ENCODE measurements at places on chromosomes 4 and X.
A peak's percentile ranks its signal among the peaks of the same experiment; 100 is the strongest.

DNA sequence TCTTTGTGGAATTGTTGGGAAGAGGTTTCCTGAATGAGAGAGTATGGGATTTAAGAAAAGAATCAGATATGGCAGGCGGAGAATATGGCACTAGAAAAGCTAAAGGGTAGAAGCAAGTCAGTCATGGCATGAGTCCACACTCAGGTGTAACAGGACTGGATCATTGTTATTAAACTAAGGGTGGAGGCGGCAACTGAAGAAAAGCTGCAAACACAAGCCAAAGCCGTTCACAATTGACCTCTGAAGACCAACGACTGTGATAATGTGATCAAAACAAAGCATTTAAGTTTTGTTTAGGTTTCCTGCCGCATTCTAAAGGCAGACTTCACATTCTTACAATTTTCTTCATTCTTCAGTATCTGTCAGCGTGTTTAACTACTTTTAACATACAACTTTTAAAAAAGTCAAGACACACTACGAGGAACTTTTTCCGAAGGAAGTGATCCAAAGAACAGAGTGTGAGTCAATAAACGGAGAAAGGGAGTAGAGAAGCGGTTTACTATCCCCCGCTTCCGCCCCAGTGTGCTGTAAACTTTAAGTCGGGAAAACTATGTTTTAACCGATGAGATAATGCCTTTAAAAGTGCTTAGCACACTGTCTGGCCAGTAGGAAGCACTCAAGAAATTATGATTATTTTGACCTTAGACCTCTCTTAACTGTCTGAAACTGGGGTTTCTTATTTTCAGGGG, 909 bp upstream of the SLAIN2 start:
- no peak for DNase-seq

- no peak for DNase-seq
Observed at GRCh38 chrX:148310426-148311165, 189.8 kb upstream of the AFF2 start.

GRCh38 chr4:16032396-16032770, 51.4 kb downstream of the PROM1 start:
- DNase-seq: no peak

DNA sequence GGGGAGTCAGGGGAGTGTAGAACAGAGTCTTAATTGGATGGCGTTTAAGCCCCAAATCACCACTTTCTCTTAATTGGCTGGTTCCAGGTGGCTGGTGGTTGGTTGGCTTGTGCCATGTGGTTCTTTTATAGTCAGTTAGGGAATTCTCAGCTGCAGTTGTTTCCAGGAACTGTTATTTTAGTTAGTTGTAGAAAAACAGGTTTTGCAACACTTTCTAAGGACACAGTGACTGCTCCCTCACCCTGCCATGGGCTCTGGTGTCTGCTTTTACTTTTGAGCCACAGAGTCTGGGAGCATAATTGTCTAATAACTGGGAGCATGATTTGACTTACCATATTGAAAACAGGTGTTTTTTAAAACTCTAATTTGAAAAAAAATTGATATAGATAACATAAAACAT, 75.8 kb upstream of the PCDH18 start:
- no peak for DNase-seq

DNA sequence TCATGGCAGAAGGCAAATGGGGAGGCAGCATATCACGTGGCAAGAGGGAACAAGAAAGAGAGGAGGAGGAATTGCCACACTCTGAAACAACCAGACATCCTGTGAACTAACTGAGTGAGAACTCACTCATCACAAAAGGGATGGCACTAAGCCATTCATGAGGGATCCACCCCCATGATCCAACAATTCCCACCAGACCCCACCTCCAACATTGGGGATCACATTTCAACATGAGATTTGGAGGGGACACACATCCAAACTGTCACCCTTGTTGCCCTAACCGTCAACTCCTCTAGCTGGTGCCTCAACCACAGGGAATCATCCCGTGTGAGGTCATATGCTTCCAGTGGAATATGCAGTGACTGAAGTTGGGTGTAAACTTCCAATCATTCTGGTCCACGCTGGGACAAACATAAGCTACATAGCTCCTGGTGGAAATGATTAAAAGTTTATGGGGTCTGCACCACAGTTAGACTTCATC, 62.5 kb downstream of the TEX13C start:
- DNase-seq: no peak

- no peak for DNase-seq
Observed at GRCh38 chr4:167908816-167909215, 183.5 kb upstream of the ANXA10 start.

DNA sequence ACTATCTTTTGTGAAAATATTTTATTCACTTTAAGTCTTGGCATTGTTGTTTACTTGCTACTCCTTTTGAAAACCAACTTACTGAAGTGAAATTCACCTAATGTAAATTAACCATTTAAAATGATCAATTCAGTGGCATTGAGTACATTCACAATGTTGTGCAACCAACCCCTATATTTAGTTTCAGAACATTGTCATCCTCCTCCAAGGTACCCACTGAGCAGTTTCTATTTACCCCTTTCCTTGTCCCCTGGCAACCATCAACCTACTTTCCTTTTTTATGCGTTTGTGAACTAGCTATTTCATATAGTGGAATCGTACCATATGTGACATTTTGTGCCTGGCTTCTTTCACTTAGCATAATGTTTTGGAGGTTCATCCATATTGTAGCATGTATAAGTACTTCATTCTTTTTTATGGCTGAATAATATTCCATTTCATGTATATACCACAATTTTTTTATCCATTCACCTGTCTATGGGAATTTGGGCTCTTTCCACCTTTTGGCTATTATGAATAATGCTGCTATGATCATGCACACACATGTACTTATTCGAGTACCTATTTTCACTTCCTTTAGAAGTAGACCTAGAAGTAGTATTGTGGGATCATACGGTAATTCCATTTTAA, 85.0 kb downstream of the WWC2 start:
- no peak for DNase-seq

DNA sequence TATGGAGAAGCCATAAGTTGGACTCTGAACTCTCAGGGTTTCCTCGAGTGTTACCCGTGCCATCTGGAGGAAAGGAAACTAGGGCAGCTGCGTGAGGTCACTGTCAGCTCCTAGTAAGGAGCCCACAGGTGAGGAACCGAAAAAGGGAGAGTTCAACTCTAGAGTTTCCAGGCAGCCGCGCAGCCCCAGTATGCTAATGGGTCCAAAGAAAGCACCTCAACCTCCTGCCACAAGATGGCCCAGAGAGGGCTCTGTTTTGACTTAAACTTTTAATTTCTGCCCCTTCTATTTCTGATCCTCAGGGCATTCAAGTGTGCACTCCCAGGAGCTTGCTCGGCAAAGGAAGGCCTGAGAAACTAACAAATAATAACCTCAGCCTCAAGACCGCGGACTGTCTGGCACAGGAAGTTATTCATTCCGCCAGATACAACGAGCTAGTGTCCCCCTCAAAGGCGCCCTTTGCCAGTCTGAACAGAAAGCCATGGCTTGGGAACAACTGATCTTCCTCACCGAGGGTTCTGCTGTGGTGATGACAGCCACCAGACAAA, 13.9 kb downstream of the SCARB2 start:
- no peak for DNase-seq

DNA sequence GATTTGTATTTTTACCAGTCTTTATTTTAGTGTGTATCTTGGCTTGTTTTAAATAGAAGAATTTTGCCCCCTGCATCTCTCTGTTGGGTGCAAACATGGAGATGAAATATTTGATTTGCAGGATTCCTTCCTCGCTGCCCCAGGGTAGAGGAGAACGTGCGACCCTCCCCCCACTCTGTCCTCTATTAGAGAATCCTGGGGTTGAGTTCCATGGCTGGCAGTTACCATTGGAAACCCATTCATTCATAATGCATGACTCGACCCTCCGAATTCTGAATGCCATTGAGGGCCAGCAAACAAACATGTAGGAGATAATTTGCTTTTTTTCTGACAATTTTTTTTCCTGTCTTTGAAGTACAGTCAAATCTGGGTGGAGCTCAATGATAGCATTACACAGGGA, 53.7 kb downstream of the TRIM2 start:
- peak; percentile 29 for DNase-seq

DNA sequence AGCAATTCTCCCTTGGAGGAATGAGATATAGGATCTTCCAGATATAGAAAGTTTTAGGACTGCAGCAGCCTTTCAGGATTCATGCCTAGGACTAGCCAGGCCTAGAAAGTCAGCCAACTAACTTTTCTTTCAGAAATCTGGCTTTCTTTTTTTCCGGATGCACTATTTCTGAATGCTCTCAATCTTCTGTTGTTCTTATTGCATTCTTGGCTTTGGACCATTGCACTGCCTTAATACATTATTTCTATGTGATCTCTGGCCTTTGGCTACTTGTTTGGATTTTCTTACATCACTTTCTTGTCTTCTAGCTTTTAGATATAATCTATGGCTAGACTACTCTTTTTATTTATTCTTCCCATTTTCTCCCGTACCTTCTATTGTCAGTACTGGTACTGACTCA, 813.1 kb upstream of the HTR2C start:
- DNase-seq: no peak

DNA sequence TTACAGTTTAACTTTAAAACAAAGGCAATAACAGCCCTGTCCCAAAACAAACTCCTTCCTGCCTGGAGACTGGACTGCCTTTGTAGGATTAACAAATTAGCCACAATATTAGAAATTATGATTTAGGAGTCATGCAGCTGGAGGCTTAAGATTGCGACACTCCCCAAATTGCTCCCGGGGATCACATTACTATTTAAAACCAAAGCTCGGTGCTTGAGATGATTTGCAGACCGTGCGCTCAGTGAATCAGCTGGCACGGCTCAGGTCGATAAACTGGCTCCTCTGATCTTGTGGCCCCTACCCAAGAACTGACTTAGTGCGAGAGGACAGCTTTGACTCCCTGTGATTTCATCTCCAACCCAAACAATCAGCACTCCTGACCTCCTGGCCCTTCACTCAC, 829.3 kb downstream of the NLGN4X start:
- DNase-seq: no peak

DNA sequence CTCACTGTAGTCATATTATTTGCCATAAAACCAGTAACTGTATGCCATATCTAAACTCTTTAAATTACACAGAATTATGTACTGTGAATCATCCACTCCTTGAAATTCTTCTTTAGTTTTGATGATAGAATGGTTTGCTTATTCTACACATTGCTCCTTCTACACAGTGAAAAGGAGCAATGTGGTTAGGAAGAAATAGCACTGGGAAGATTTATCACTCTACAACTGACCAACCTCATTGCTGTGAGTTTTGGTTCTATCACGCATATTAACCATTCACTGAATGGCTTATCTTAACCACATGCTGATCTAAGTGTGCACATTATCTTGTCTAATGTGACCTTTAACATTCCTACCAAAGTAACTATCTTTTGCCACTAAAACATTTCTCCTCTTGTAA, 415.7 kb upstream of the NDST4 start:
- no peak for DNase-seq

GRCh38 chrX:45954026-45954425, 591.2 kb downstream of the ZNF674 start:
- DNase-seq: no peak

DNA sequence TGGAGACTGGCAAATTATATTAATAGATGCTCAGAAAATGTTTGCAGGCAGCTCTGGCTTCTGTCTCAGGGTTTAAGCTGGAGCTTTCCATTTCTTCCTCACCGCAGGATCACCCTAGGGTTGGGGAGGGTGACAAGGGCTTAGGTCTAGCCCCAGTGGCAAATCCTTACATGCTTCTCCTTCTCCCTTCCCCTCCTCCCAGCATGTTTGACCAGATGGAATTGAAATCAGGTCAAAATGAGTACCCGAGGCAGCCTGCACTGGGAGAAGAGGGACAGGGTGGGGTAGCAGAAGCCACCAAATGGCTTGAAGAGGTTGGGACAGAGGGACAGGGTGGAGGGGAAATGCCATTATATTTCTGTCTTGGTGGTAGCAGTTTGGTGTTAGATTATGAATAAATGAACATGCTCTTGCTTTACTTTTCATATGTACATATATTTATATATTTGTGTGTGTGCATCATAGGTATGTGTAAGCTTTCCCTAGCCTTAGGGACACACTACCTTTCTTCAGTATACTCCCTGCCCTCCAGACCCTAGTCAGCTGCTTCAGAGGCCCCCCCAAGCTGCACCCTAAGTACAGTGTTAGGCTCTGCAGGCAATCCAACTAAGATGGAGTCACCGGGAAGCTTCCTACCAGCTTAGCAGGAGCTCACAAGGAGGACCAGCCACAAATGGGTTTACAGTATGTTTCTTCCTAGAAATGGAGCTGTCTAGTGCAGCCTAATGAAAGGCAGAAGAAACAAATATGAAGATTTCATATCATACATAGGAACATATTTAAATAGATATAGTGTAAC, 1.8 kb downstream of the TMEM35A start:
- DNase-seq: no peak

- no peak for DNase-seq
Observed at GRCh38 chrX:8988446-8988845, 45.5 kb downstream of the FAM9B start.

DNA sequence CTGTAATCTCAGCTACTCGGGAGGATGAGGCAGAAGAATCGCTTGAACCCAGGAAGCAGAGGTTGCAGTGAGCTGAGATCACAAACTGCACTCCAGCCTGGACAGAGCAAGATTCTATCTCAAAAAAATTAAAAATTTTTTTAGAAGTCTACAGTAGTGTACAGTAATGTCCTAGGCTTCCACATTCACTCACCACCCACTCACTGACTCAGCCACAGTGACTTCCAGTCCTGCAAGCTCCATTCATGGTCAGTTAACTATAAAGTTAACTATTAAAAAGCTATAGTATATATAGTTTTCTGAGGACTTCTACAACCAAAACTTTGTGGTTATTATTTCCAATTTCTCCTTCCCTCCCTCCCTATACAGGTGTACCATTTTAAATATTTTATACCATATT, 34.7 kb upstream of the NEUROG2 start:
- DNase-seq: no peak

- no peak for DNase-seq
Observed at GRCh38 chr4:140260227-140260626, 106.2 kb upstream of the MAML3 start.

GRCh38 chrX:103073467-103073866, 9.5 kb upstream of the BEX1 start:
- DNase-seq: no peak

GRCh38 chr4:81198609-81199008, 16.4 kb downstream of the PRKG2 start:
- no peak for DNase-seq

DNA sequence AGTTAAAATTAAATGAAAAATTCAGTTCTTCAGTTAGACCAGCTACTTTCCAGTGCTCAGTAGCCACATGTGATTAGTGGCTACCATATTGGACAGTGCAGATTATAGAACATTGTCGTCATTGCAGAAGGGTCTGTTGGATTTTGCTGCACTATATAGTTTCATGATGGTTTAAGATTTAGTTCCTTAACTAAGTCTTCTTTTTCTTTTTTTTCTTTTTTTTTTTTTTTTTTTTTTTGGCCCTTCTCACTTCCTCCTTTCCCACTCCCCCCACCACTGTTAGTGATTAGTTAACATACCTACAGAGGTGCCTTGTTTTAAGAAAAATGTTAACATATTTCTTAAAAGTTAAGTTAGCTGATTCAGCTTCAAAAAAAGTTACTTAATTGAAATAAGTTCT, 9.0 kb downstream of the RAB9A start:
- DNase-seq: no peak
